ENCODE measurements at places on chromosomes 12 and 14. TPM values are rescaled to one million over a fixed set of nuclear protein-coding genes. Genes with fewer than 3 reads are reported as not detected.

DNA sequence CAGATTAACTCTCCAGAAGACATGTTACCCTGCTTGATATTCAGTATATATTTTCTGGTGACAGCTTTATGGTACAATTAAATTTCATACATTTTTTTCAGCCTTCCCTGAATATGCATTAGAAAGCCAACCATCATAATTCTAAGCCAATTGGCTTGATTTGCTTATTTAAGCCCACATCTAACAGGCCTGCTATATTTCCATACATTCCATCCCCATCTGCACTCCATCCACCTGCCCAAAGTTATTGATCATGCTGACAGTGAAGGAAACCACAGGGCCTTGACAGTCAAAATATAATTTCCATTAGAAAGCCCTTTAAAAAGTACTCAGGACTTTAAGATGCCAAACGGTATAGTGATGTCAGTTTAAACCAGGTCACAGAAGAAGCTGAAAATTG, 164.3 kb downstream of the GXYLT1 start:
- no peak for DNase-seq

- DNase-seq, result peak; percentile 74
These were observed 1183.7 kb upstream of the TMEM132C start for GRCh38 chr12:127083008-127083949.

- no peak for DNase-seq
These were observed 350.1 kb downstream of the CCDC91 start for GRCh38 chr12:28540324-28540714.

- DNase-seq, result peak; percentile 35
These were observed 8.3 kb downstream of the PLD4 start for GRCh38 chr14:104932676-104933631.

Gene PLCZ1
- total RNA-seq, result not detected

Gene SLCO1B1
- total RNA-seq, result 0.36 TPM

- DNase-seq, result no peak
These were observed 42.4 kb downstream of the FAM186A start for GRCh38 chr12:50353869-50354593.

- DNase-seq, result no peak
These were observed 23.4 kb downstream of the SLC25A47 start for GRCh38 chr14:100346306-100347091.

- DNase-seq, result no peak
These were observed 385.3 kb upstream of the DDHD1 start for GRCh38 chr14:53538316-53538881.

DNA sequence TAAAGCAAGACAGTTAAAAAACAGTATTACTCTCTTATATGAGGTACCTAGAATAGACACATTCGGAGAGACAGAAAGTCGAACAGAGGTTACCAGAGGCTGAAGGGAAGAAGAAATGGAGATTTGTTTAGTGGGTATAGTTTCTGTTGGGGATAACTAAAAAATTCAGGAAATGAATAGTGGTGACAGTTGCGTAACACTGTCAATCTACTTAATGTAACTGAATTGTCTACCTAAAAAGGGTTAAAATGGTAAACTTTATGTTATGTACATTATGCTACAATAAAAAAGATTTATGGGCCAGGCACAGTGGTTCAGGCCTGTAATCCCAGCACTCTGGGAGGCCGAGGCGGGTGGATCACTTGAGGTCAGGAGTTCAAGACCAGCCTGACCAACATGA, 30.6 kb upstream of the SLC6A13 start:
- DNase-seq, result no peak

GRCh38 chr12:50397117-50397650, 775 bp upstream of the FAM186A start:
- no peak for DNase-seq

DNA sequence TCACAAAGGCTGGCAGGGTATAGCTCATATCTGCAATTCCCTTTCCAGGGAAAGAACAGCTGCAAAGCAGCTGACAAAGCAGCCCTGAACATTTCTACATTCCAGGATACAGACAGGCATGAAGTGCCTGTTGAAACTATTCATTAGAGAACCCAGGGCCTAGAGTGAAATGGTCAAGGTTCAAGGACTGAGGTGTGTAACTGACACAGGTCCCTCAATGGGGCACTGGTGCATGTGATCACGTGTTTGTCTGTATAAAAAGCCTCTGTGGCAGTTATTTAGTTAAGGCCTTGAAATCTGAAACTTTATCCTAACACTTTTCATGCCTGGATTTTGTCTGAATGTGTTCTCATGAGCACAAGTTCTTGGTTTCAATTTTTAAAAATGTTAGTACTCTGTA, 47.1 kb downstream of the GIT2 start:
- no peak for DNase-seq

DNA sequence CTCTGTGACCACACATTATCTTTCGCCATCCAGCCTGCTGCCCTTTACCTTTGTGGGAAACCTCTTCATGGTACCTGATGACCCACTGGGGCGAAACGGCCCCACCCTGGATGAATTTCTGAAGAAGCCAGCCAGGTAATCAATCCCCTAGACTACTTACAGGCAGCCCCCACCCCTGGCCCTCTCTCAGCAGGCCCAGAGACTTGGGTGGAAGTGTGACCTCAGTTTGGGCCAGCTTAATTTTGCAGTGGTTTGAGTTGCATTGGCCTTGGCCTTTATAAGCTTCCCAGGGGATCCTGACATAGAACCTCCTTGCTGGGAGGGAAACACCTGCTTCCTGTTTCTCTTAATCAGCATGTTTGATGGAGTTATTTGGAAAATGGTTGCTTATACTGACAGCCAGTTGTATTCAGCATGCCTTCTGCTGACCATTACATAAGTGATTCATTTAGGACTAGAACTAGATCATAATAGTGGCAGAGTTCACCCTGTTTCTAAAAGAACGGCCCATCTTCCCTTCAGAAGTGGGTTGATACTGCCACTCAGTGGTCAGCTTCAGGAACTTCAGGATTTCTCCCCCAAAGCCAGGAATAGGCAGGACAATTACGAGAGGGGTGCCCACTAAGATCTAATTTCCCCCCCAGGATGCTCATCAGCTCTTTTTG, 6.1 kb downstream of the SDR39U1 start:
- DNase-seq, result peak; percentile 76

- no peak for DNase-seq
These were observed 439 bp upstream of the TNFRSF1A start for GRCh38 chr12:6342140-6342889.

DNA sequence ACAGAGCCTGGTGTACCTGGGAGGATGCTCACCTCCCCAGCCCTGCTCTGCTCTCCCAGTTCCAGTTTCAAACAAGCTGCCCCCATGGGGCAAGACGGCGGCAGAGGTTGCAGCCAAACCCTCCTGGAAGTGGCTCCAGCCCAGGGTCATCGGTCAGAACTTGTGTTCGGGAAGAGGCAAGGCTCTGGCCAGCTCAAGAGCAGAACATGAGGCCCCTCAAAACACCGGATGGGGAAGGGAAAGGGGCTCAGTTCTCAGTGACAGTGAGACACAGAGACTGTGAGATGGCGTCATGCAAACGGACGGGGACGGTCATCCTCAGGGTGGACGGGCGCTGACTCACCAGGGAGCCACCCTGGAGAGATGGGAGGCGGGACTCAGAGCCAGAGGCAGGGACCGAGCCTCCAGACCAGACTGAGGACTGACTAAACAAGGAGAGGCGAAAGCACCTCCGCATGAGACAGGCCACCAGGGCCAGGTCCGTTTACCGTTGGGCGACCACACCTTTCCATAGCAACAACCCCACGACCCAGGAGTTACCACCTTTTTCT, 63.9 kb upstream of the GALNT9 start:
- no peak for DNase-seq

Gene CLEC7A
- not detected for total RNA-seq

Gene FGF23
- not detected for total RNA-seq

- peak; percentile 55 for DNase-seq
These were observed 109.3 kb upstream of the MYF6 start for GRCh38 chr12:80598004-80598606.

- DNase-seq, result no peak
These were observed 309.3 kb downstream of the ITPR2 start for GRCh38 chr12:26523708-26524150.

DNA sequence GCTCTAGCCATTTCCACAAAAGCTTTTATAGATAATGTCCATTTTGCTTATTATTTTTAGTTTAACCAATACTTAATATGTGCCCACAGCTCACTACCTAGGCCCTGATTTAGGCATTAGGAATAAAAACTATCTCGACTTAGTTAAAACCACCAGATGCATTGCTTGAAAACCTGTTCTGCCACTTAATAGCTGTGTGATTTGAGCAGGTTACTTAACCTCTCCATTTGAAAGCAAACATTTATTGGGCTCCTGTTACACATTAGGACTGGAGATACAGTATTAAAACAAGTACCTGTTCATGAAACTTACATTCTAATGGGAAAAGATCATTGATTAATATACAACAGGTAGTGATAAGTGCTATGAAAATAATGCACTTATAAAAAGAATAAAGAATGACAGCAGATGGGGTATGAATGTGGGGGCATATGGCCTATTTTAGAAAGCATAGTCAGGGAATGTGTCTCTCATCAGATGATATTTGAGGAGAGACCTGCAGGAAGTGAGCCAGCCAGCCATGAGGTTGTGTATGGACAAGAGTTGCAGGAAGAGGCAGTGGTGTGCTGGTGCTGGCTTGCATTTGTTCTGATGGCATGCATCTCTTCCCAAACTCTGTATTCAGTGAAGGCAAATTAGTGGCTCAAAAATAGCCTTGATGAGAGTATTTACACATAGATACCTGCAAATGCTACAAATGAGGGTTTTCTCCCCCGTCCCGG, 34.3 kb downstream of the NOPCHAP1 start:
- peak; percentile 35 for DNase-seq

GRCh38 chr12:119479121-119479561, 114.4 kb upstream of the TMEM233 start:
- no peak for DNase-seq

- DNase-seq, result no peak
These were observed at the start of gene CCND2 for GRCh38 chr12:4273652-4274395. Gene CCND2 (plus strand): TSS chr12:4273762. CDS start chr12:4274041, 279 bp downstream.

DNA sequence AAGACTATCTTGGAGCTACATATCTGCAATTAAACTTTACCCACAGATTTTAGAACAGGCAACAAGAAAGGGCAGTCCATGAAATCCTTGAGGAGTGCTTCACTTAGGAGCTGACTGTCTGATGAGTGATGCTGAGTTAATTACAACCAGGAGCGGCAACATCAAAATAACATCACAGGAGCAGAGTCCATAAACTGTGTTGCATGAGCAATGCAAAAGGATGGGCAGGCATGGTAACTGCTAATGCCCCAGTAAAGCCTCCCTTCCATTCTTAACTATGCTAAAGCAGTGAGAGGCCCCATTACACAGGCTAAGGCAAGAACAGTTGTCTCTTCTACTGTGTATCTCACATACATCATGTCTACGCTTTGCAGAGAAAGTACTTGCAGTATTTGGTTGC, 156.6 kb downstream of the PAX9 start:
- DNase-seq, result no peak
